ENCODE measurements at places on chromosomes 13 and 19.

GRCh38 chr19:18842166-18842565, 10.4 kb downstream of the UPF1 start:
- DNase-seq: no peak
- H3K36me3 ChIP-seq: peaks cover 25% of the 10 kb centered on the region
- H3K4me3 ChIP-seq: peak overlapping the region; percentile 16
- H3K4me1 ChIP-seq: peaks cover 56% of the 10 kb centered on the region

DNA sequence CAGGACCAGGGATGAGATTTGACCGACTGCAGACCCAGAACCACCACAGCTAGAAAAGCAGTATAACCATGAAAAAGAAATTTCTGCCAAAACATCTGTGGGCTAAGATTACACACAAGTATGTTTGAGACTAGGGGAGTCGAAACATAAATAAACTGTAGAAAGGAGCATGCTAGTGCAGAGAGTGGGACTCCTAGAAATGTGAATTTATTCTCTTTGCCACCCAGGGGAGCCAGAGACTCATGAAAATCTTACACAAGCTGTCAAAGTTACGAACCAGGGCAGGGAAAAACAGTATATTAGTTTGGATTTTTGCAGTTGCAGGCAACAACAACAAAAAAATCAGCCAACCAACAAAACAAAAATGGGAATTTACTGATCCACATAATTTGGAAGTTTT, 12.3 kb upstream of the HSPH1 start:
- no peak for DNase-seq
- no peak overlapping the region for H3K4me3 ChIP-seq
- H3K36me3 ChIP-seq: no peaks in the 10 kb centered on the region
- no peak overlapping the region for H3K27ac ChIP-seq
- H3K27me3 ChIP-seq: peaks cover 10% of the 10 kb centered on the region

- H3K27me3 ChIP-seq: peaks cover 19% of the 10 kb centered on the region
- H3K36me3 ChIP-seq: no peaks in the 10 kb centered on the region
- no peak overlapping the region for H3K4me3 ChIP-seq
- H3K4me1 ChIP-seq: no peaks in the 10 kb centered on the region
- DNase-seq: no peak
These were observed 27.2 kb downstream of the COL4A2 start for GRCh38 chr13:110334256-110334655.

DNA sequence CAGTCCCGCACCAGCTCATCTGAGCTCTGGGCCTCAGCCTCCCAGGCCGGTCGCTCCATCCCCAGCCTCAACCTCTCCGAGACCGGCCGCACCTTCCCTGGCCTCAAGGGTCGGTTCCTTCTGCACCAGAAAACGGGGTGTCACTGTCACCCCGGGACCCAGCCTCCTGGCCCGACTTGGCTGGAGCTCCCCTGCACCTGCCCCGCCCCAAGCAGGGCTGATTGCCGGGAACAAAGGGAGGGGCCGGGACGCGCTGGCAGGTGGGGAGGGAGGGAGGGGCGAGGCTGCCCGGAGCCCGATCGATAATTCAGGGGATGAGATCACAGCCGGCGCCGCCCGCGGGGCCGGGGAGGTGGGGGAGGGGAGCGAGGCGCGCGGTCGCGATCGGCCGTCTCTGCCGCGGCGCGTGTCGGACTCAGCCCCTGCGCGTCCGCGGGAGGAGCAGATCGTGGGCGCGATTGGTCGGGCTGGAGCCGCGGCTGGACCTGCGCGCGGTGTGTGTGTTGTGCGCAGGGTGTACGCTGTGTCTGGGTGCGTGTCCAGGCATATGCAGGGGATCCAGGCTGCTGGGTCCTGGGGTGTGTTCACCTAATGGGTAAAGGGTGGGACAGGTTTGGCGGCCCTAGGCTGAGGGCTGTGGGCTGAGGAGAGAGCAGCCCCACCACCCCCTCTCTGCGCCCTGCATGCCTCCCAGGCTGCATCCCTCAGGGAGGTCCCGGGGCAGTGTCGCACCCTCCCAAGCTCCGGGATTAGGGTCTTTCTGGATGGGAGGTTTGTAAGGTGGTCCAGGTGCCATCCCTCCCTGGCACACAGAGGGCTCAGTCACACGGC, 1.1 kb upstream of the SHC2 start:
- H3K4me1 ChIP-seq: no peaks in the 10 kb centered on the region
- no peak overlapping the region for H3K27ac ChIP-seq
- DNase-seq: no peak
- peaks cover 2% of the 10 kb centered on the region for H3K36me3 ChIP-seq
- H3K27me3 ChIP-seq: peaks cover 20% of the 10 kb centered on the region
- H3K4me3 ChIP-seq: peak overlapping the region; percentile 35

DNA sequence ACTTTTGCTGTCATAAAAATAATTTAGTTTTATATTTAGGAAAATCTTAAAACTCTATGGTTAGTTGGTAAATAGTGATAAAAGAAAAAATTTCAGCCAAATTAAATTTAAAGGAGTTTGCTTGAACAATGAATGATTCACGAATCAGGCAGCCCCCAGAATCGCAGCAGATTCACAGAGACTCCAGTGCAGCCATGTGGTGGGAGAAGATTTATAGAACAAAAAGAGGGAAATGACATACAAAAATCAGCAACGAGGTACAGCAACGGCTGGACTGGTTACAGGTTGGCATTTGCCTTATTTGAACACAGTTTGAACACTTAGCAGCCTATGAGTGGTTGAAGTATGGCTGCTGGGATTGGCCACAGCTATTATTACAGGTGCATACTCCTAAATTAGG, 96.4 kb upstream of the MYCBP2 start:
- no peak overlapping the region for H3K4me3 ChIP-seq
- no peaks in the 10 kb centered on the region for H3K36me3 ChIP-seq
- DNase-seq: no peak
- H3K27me3 ChIP-seq: peaks cover 9% of the 10 kb centered on the region

- H3K27me3 ChIP-seq: peaks cover 2% of the 10 kb centered on the region
- H3K36me3 ChIP-seq: no peaks in the 10 kb centered on the region
- DNase-seq: no peak
- no peak overlapping the region for H3K4me3 ChIP-seq
- H3K4me1 ChIP-seq: peaks cover 1% of the 10 kb centered on the region
These were observed 103.6 kb upstream of the MYCBP2 start for GRCh38 chr13:77430377-77430951.

DNA sequence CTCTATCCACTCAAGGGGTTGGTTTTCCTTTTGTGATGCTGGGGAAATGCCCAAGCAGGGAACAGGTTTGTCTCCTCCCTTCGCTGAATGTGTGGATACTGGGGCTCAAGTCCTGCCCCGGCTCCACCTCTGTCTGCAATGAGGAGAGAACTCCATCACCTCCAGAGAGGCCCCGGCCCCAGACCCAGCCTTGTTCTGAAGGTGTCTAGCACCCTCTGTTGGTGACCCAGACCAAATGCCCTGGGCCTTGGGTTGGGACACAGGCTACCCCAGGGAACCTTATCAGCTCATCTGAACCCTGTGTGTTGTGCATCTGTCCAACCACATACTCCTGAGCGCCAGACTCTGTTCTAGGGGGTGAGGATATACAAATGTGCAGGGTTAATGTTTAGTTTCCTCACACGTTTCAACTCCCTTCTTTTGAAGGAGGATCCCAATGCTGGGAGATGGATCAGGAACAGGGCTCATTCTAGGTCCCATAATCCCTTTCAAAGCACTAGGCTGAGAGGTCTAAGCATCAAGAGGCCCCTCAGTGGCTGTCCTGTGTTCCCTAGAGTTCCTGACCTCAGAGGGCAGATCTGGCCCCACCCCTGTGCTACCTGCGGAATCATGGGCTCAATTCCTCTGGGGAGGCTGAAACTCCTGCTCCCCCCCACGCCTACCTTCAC, 112.5 kb upstream of the SLC7A1 start:
- peaks cover 27% of the 10 kb centered on the region for H3K27me3 ChIP-seq
- H3K27ac ChIP-seq: no peak overlapping the region
- no peaks in the 10 kb centered on the region for H3K4me1 ChIP-seq
- no peaks in the 10 kb centered on the region for H3K36me3 ChIP-seq

DNA sequence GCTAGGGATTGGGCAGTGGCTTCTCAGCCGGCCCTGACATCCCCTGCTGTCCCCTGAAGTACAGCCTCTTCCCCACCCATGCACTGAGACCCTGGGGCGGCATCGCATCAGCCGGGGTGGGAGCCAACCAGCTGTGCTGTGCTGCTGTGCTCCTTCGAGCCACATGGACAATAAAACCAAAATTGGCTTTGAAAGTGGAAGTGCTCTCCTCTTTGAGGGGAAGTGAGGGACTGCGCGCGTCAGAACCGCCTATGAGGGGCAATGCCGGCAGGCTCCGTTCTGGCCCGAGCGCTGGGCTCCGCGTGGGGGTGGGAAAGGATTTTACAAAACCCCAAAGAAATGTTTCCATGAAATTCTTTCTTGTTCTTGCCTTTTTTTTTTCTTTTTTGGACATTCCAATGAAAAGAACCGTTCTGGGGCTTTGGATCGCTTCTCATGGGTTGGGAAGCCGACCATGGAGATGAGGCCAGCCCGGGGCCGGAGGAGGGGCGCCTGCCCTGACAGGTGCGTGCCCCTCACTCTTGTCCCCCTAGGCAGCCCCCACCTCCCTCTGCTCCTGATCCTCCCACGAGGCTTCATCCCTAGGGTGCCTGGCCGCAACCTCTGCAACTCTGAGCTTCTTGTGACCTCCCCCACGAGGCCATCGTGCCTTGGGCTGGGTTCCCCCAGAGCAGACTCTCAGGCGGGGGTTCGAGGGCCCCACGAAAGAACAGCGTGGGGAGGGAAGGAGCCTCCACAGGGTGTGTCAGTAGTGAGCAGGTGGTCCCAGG, 22.6 kb downstream of the KLHL26 start:
- peaks cover 8% of the 10 kb centered on the region for H3K4me1 ChIP-seq
- no peaks in the 10 kb centered on the region for H3K27me3 ChIP-seq
- H3K27ac ChIP-seq: no peak overlapping the region
- H3K4me3 ChIP-seq: no peak overlapping the region

GRCh38 chr13:79468402-79468801, 12.6 kb upstream of the NDFIP2 start:
- no peak for DNase-seq
- H3K4me3 ChIP-seq: peak overlapping the region; percentile 23
- no peak overlapping the region for H3K27ac ChIP-seq
- peaks cover 5% of the 10 kb centered on the region for H3K36me3 ChIP-seq
- H3K27me3 ChIP-seq: no peaks in the 10 kb centered on the region

- DNase-seq: no peak
- no peak overlapping the region for H3K27ac ChIP-seq
- no peaks in the 10 kb centered on the region for H3K4me1 ChIP-seq
- no peaks in the 10 kb centered on the region for H3K27me3 ChIP-seq
- H3K36me3 ChIP-seq: no peaks in the 10 kb centered on the region
These were observed 324.1 kb upstream of the PCDH9 start for GRCh38 chr13:67554286-67554685.

- H3K27ac ChIP-seq: no peak overlapping the region
- no peak overlapping the region for H3K4me3 ChIP-seq
- H3K36me3 ChIP-seq: peaks cover 2% of the 10 kb centered on the region
- DNase-seq: no peak
- H3K27me3 ChIP-seq: peaks cover 61% of the 10 kb centered on the region
- H3K4me1 ChIP-seq: peaks cover 5% of the 10 kb centered on the region
These were observed 5.4 kb downstream of the COL4A2 start for GRCh38 chr13:110312339-110313031.

DNA sequence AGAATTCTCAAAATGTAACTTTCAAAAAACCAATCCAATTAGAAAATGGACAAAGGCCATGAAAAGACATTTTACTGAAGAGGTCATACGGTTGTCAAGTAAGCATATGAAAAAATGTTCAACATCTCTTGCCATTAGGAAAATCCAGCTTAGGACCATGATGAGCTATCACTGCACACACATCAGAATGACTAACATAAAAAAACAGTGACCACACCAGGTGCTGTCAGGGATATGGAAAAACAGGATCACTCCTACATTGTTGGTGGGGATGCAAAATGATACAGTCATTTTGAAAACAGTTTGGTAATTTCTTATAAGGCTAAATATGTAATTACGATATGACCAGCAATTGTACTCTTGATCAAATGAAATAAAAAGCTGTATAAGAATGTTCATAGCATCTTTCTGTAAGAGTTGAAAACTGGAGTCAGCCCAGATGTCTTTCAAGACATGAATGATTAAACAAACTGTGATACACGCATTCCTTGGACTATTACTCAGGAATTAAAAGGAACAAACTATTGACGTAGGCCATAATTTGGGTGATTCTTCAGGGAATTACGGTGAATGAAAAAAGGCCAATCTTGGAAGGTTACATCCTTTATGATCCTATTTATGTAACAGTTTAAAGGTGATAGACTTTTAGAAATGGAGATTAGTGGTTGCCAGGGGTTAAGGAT, 26.9 kb upstream of the RCBTB2 start:
- H3K4me3 ChIP-seq: no peak overlapping the region
- H3K4me1 ChIP-seq: peaks cover 41% of the 10 kb centered on the region
- no peak overlapping the region for H3K27ac ChIP-seq
- peaks cover 50% of the 10 kb centered on the region for H3K27me3 ChIP-seq

DNA sequence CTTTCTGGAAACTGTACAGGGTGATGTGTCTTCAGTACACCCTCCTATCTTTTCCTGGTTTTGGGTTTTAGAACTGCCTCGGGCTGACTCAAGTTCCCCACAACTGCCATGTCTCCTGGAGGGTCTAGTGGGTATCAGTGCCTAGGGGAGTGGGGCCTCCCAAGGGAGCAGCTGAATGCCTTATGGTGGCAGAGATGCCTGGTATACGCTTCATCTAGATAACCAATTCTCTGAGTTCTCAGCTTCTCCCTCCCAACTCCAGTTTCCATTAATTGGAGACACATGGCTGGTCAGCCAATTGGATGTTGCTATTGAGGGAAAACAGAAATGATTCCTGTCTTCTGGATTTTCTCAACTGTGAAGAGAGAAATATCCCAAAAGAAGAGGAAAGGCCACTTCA, 12.8 kb downstream of the ZNF439 start:
- no peaks in the 10 kb centered on the region for H3K4me1 ChIP-seq
- H3K27me3 ChIP-seq: no peaks in the 10 kb centered on the region
- H3K36me3 ChIP-seq: peaks cover 46% of the 10 kb centered on the region
- no peak overlapping the region for H3K27ac ChIP-seq

GRCh38 chr13:51626749-51627148, 42.5 kb downstream of the WDFY2 start:
- no peaks in the 10 kb centered on the region for H3K27me3 ChIP-seq
- no peak for DNase-seq
- H3K4me3 ChIP-seq: no peak overlapping the region

GRCh38 chr13:98315902-98316301, 138.8 kb upstream of the RNF113B start:
- no peak overlapping the region for H3K27ac ChIP-seq
- H3K4me3 ChIP-seq: no peak overlapping the region
- H3K4me1 ChIP-seq: no peaks in the 10 kb centered on the region
- no peaks in the 10 kb centered on the region for H3K27me3 ChIP-seq
- no peak for DNase-seq
